ENCODE measurements at places on chromosomes 5 and 9. TPM values are rescaled to one million over a fixed set of nuclear protein-coding genes. Genes with fewer than 3 reads are reported as not detected.

- H3K27me3 ChIP-seq = no peaks in the 10 kb centered on the region
- no peak overlapping the region for H3K27ac ChIP-seq
- DNase-seq = no peak
- no peak overlapping the region for H3K4me3 ChIP-seq
- H3K4me1 ChIP-seq = no peaks in the 10 kb centered on the region
Observed at GRCh38 chr9:91053824-91054223, 252.2 kb downstream of the SYK start.

DNA sequence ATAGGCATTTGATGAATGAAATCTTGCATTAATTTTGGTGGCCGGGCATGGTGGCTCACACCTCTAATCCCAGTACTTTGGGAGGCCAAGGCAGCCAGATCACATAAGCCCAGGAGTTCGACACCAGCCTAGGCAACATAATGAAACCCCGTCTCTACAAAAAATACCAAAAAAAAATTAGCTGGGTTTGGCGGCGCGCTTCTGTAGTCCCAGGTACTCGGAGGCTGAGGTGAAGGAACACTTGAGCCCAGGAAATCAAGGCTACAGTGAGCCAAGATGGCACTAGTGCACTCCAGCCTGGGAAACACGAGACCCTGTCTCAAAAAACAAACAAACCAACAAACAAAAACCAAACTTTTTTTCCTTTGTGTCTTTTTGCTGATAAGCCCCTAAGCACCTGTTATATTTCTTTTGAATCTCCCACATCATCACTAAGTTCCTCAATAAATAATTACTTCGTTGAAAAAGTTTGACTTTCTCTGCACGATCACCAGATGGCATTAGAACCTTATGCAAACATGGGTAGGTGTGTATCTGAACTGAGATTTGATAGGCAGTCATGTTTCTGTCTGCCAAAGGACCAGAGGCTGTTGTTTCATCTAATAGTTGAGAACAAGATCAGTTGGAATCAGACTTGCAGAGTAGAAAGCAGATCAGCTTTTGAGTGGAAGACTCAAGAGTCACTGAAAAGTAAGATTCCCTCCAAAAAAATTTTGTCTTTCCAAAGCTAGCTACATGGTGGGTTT is 5.5 kb upstream of the MATR3 start:
- H3K27ac ChIP-seq = no peak overlapping the region
- DNase-seq = no peak
- no peak overlapping the region for H3K4me3 ChIP-seq
- no peaks in the 10 kb centered on the region for H3K27me3 ChIP-seq
- H3K4me1 ChIP-seq = peaks cover 6% of the 10 kb centered on the region

DNA sequence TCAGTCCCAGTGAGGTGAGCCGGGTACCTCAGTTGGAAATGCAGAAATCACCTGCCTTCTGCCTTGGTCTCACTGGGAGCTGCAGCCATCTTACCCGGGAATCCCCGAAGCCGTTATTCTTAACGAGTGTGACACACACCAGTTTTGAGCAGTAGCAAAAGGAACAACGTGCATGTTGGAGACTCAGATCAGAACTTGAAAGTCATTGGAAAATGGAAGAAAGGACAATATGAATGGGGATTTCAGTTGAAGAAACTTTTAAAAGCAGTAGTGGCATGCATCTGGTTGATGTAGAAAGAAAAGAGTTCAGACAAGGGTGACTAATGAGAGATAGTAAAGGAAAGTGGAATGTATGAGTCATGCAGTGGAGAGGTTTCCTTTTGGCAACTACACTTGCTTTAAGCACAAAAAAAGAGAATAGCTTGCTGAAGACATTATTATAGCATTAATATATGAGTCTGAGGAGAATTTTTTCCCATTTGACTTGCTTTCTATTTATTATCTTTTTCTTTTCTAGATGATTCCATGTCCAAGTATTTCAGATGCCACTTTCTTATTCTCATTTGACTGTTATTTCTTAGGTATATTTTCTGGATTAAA is 44.4 kb upstream of the ANKDD1B start:
- peaks cover 28% of the 10 kb centered on the region for H3K4me1 ChIP-seq
- no peaks in the 10 kb centered on the region for H3K27me3 ChIP-seq
- peak; percentile 34 for DNase-seq
- no peak overlapping the region for H3K4me3 ChIP-seq

- no peak overlapping the region for H3K4me3 ChIP-seq
- H3K4me1 ChIP-seq = peaks cover 58% of the 10 kb centered on the region
Observed at GRCh38 chr5:151134228-151134627, 23.4 kb downstream of the ANXA6 start.

- H3K4me3 ChIP-seq = no peak overlapping the region
- no peaks in the 10 kb centered on the region for H3K4me1 ChIP-seq
- no peak overlapping the region for H3K27ac ChIP-seq
- H3K27me3 ChIP-seq = no peaks in the 10 kb centered on the region
- no peak for DNase-seq
Observed at GRCh38 chr5:11724940-11725339, 179.3 kb downstream of the CTNND2 start.

- no peak for DNase-seq
- no peak overlapping the region for H3K27ac ChIP-seq
- H3K4me1 ChIP-seq = no peaks in the 10 kb centered on the region
- peaks cover 98% of the 10 kb centered on the region for H3K36me3 ChIP-seq
- H3K4me3 ChIP-seq = no peak overlapping the region
Observed at GRCh38 chr5:151107738-151108520, 27.1 kb upstream of the TNIP1 start.

DNA sequence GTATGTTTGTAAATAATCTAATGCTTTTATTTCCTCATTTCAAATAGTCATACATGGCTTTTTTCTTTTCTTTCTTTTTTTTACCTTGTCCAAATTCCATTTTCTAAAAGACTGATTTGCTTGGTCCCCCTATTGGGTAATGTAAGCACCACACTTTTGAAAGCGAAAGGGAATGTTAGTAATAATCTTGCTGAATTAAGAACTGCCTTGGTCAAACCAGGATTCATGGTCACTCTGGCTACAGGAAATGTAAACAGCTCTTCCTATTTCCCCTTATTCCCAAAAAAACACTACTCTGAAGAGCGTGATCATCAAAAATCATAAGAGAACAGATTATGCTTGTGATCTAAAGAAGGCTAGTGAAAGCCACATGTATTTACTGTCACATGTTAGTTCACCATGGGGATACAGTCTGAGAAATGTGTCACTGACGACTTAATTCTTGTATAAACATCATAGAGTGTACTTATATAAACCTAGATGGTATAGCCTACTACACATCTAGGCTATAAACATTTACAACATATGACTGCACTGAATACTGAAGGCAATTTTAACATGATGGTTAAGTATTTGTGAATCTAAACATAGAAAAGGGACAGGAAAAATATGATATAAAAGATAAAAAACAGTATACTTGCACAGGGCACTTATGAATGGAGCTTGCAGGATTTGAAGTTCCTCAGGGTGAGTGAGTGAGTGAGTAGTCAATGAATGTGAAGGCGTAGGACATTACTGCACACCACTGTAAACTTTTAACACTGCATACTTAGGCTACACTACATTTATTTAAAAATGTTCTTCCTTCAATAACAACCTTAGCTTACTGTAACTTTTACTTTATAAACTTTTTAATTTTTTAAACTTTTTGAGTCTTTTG is 75.3 kb downstream of the HMGCR start:
- no peak overlapping the region for H3K4me3 ChIP-seq
- DNase-seq = no peak
- peaks cover 4% of the 10 kb centered on the region for H3K36me3 ChIP-seq
- no peaks in the 10 kb centered on the region for H3K27me3 ChIP-seq
- H3K4me1 ChIP-seq = no peaks in the 10 kb centered on the region
- no peak overlapping the region for H3K27ac ChIP-seq

- no peaks in the 10 kb centered on the region for H3K4me1 ChIP-seq
- H3K27me3 ChIP-seq = no peaks in the 10 kb centered on the region
Observed at GRCh38 chr5:42013561-42013960, 88.5 kb downstream of the FBXO4 start.

DNA sequence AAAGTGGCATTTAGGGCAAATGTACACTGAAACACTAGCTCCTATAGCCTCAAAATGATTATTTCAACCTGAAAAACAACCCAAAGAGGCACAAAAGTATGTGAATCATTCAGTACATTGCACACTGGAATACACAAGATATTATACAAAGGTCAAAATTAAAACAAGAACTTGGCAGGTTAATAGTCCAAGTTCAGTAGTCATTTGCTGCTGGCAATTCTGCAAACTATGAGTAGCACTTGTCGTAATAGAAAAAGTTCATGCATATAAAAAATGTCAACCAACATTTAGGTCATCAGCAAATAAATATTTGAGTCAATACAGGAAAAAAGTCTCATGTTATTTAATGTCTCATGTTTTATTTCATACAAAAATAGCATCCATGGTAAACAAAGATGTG is 98.7 kb downstream of the LPAR1 start:
- no peak overlapping the region for H3K4me3 ChIP-seq
- H3K36me3 ChIP-seq = no peaks in the 10 kb centered on the region
- no peaks in the 10 kb centered on the region for H3K4me1 ChIP-seq
- H3K27ac ChIP-seq = no peak overlapping the region

- DNase-seq = no peak
- H3K4me1 ChIP-seq = no peaks in the 10 kb centered on the region
- no peaks in the 10 kb centered on the region for H3K27me3 ChIP-seq
- H3K36me3 ChIP-seq = no peaks in the 10 kb centered on the region
Observed at GRCh38 chr5:93034621-93035590, 546.1 kb downstream of the NR2F1-AS1 start.

DNA sequence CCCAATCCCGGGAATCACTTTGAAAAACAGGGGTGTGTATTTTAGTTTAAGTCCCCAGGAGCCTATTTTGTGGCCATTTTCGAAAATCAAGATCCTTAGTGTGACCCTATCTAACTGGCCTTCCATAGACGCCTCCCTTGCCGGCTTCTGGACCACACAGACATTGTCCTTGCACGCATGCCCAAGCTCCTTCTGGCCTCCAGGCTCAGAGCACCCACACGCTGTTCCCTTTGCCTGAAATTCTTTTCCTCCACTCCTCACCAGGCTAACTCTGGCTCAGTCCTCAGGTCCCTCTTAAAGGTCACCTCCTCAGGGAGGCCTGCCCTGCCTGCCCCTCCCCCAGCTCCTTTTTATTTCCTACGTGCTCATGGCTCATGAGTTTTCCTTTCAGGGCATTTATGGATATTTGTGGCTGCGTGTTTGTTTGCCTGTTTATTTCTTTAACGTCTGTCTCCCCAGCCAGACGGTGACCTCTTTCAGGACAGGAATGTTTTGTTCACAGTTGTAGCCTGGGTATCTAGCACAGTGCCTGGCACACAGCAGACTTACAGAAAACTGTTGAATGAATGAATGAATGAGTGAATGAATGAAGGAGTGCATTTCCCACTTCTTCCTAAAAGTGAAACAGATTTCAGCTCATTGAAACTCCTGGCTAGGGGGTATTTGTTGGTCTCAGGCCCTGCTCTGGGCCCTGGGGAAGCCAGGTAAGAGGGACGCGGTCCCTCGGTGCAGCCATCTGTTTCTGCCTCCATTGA is 79.1 kb upstream of the IER5L start:
- no peaks in the 10 kb centered on the region for H3K36me3 ChIP-seq
- no peak for DNase-seq
- no peaks in the 10 kb centered on the region for H3K27me3 ChIP-seq
- H3K4me3 ChIP-seq = no peak overlapping the region

- H3K4me3 ChIP-seq = no peak overlapping the region
- no peak overlapping the region for H3K27ac ChIP-seq
- no peaks in the 10 kb centered on the region for H3K36me3 ChIP-seq
- H3K4me1 ChIP-seq = no peaks in the 10 kb centered on the region
- no peaks in the 10 kb centered on the region for H3K27me3 ChIP-seq
Observed at GRCh38 chr5:71986101-71986500, 121.2 kb upstream of the MAP1B start.

GRCh38 chr9:136665111-136665703 is 2.5 kb downstream of the EGFL7 start:
- no peak overlapping the region for H3K27ac ChIP-seq
- H3K36me3 ChIP-seq = no peaks in the 10 kb centered on the region
- H3K4me1 ChIP-seq = peaks cover 5% of the 10 kb centered on the region

GRCh38 chr5:94976853-94977252 is 308.0 kb downstream of the MCTP1 start:
- no peak overlapping the region for H3K4me3 ChIP-seq
- no peak overlapping the region for H3K27ac ChIP-seq
- no peaks in the 10 kb centered on the region for H3K27me3 ChIP-seq
- H3K36me3 ChIP-seq = no peaks in the 10 kb centered on the region
- H3K4me1 ChIP-seq = no peaks in the 10 kb centered on the region

DNA sequence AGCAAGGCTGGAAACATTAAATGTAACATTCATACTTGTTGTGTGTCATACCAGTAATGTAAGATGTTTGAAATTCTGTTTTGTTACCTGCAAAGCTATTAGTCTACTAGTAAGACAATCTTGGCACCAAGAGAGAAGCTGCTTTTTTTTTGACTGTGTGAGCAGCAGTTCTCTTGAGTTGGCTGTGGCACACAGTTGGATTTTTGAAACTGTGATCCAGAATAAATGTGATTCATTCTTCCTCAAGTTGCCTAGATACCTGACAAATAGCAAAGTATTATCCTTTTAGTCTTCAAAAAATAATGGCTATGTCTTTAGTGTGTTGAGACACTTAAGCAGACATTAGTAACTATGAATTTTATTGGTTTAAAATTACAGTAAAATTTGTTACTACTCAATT is 57.2 kb upstream of the HAPLN1 start:
- no peak for DNase-seq
- H3K27me3 ChIP-seq = no peaks in the 10 kb centered on the region
- no peak overlapping the region for H3K4me3 ChIP-seq
- no peak overlapping the region for H3K27ac ChIP-seq
- H3K36me3 ChIP-seq = no peaks in the 10 kb centered on the region
- H3K4me1 ChIP-seq = no peaks in the 10 kb centered on the region

- H3K36me3 ChIP-seq = no peaks in the 10 kb centered on the region
- no peaks in the 10 kb centered on the region for H3K27me3 ChIP-seq
- no peak for DNase-seq
- H3K4me1 ChIP-seq = no peaks in the 10 kb centered on the region
- no peak overlapping the region for H3K4me3 ChIP-seq
- no peak overlapping the region for H3K27ac ChIP-seq
Observed at GRCh38 chr9:68523367-68523936, 17.2 kb downstream of the TMEM252 start.

C9orf152 gene
- total RNA-seq = not detected

All from CD4-positive, alpha-beta memory T cell (primary cell).